ENCODE measurements at places on chromosomes 6 and 20.

DNA sequence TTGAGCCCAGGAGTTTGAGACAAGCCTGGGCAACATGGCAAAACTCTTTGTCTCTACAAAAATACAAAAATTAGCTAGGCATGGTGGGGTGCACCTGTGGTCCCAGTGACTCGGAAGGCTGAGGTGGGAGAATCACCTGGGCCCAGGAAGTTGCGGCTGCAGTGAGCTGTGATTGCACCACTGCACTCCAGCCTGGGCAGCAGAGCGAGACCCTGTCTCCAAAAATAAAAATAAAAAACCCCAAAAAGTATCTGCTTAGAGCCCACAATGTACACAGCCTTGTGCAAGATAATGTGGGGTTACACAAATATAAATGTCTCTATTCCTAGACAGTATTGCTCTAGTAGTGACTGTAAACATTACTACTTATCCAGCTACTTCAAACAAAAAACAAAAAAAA is 5.9 kb downstream of the ESF1 start:
- no peak for DNase-seq

DNA sequence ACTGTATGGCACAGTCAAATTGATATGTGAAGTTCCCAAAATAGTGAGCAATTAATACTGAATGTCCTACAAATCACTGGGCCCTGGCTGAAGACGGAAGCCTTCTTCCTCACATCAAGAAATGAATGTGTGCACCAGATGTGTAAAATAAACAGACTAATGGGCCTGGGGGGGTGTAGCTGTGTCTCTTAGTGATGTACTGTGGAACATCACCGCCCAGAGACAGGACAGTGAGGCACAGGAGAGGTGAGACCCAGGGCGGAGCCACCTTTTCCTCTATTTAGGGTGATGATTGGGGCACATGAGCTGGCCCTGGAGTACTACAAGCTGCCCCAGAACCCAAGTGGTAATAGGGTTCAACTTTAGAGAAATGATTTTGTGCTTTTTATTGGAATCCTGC is 368.5 kb upstream of the ARID1B start:
- no peak for DNase-seq

DNA sequence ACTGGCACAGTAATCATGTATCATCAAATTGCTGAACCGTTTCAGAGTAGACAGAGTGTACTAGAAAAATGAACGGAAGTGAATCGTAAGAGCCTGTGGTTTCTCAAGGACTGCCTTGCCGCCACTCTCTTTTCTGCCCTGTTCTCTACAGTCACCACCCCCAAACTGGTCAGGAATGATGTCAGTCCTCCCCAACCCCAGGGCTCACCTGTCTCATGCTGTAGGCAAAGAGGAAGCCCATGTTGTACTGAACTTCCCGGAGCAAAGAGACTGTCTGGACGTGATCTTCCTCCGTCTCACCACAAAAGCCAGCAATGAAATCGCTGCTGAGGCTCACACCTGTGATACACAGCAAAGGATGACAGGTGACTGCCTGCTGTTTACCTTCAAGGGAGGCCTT is 31.0 kb downstream of the CDK5RAP1 start:
- no peak for DNase-seq

DNA sequence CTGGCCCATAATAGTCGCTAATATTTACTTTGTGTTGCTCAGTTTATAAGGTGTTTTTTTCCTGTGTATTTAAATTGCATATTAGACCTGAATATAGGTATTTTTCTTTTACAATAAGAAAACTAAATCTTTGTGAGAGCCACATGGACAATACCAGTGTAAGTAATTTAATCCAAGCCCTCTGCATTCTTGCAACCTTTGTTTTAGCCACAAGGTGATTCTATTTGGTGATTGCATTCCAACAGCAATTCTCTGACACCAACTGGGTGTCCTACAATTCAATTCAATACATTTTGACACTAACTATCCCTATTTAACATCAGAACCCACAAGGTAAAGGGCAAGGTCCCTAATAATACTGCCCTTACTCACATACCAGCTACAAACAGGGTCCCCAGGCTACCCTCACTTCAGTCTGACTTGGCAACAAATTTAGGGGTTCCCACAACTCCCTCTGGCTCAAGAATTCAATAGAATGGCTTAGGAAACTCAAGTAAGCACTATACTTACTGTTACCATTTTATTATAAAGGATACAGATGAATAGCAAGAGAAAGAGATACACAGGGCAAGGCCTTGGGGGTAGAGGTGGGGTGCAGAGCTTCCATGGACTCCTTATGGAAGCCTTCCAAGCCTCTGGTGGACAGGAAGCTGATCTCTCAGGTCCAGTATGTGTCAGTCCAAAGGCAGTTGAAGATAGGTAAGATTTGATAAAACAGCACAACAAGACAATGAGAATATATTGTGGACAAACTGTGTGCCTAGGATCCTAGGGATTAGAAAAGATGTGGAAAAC is 169.3 kb downstream of the CD83 start:
- DNase-seq, result no peak

DNA sequence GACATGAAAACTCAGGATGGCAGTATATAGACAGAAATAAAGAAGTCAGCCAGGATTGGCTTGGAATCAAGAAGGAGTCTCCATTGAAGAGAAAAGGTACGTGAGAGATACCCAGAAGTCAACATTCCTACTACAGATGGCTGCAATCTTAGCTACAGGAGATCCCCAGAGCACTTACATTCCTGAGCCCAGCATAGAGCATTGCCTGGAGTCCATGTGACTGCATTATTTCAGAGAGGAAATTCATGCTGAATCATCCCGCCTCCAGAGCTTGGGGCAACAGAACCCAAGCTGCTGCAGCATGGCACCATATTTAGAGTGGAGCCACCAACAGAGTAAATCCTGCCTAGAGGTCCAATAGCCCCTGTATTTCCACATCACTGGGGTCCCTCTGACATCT is 125.0 kb upstream of the GRIK2 start:
- DNase-seq, result no peak

DNA sequence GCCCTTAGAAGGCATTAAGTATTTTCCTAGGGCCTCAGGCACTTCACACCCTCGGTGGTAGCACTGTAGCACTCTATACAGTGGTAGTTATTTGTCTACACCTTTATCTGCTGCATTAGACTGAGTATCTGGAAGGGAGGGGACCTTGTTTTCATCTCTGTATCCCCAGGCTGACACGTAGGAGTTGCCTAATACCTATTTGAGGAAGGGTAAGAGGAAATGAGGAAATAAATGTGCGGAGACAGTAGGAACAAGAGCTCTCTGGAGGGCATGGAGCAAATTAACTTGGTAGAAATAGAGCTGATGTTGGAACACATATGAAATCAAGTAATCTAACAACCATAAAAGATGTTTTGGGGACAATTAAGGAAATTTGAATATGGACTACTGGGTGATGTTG is 3.9 kb downstream of the CNPY3 start:
- no peak for DNase-seq

DNA sequence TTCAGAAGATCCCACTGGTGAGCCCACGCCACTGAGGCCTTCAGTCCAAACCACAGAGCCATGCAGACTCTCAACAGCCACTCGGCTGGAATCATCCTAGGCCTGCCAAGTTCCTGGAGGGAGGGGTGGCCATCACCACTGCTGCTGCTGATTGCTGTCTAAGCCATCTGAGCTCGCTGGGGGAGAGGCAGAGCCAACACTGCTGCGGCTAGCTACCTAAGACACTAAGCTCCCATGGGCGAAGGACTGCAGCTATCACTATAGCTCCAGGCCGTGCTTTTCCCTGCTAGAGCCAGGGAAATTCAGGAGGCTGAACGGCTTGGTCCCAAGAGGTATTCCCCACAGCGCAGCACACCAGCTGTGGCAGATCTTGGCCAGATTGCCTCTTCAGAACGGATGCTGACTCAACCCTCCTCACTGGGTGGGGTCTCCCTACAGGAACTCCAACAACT is 73.6 kb downstream of the TBC1D32 start:
- DNase-seq, result no peak

- DNase-seq, result no peak
Observed at GRCh38 chr6:139962654-139963347, 588.4 kb upstream of the CITED2 start.

GRCh38 chr6:104326173-104327001 is 533.3 kb downstream of the HACE1 start:
- DNase-seq, result no peak

DNA sequence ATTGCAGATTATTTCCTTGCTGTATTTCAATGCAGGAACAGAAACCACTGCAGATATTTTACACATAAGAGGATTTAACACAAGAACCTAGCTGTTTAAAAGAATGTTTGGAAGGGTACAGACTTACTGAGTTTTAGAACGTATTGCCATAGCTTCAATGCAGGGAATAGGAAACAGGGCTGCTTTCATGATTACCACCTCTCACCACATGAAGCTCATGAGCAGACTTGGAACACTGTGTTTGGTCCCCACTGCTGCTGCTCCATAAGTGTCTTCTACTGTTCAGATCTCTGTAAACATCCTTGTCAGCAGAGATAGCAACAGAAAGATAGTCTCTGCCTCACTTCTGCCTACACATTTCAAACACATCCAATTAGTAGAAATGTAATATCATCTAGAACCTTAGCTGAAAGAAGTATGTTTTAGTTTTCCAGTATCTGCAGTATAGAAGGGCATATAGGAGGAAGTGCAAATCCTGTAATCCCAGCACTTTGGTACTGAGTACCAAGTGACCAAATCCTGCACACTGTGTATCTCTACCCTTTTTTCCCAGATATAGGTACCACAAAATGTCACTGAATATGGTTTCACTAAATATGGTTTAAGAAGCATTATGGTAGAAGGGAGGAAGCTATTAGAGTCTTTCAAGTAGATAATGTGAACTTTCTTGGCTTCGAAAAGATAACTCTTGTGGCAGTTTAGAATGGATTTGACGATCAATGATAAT is 51.9 kb downstream of the STXBP5 start:
- DNase-seq, result no peak

DNA sequence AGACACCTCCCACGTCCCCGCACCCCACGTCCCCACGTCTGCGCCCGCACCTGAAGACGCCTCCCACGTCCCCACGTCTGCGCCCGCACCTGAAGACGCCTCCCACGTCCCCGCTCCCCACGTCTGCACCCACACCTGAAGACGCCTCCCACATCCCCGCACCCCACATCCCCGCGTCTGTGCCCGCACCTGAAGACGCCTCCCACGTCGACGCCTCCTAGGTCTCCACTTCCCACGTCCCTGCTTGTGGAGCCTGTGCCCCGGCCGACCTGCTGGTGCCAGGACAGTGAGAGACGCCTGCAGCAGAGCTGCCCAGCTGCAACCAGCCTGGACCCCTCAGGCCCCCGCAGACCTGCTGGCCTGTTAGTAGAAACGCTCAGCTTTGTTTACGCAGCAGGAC is 22.6 kb downstream of the ANKRD60 start:
- no peak for DNase-seq

GRCh38 chr6:2426561-2427340 is 181.3 kb upstream of the GMDS start:
- DNase-seq, result no peak

- DNase-seq, result peak; percentile 67
Observed at GRCh38 chr6:137589067-137589848, 95.1 kb upstream of the OLIG3 start.

GRCh38 chr20:23244916-23245552 is 105.6 kb upstream of the NXT1 start:
- DNase-seq, result no peak

- no peak for DNase-seq
Observed at GRCh38 chr6:74651948-74652842, 553.7 kb downstream of the COL12A1 start.

DNA sequence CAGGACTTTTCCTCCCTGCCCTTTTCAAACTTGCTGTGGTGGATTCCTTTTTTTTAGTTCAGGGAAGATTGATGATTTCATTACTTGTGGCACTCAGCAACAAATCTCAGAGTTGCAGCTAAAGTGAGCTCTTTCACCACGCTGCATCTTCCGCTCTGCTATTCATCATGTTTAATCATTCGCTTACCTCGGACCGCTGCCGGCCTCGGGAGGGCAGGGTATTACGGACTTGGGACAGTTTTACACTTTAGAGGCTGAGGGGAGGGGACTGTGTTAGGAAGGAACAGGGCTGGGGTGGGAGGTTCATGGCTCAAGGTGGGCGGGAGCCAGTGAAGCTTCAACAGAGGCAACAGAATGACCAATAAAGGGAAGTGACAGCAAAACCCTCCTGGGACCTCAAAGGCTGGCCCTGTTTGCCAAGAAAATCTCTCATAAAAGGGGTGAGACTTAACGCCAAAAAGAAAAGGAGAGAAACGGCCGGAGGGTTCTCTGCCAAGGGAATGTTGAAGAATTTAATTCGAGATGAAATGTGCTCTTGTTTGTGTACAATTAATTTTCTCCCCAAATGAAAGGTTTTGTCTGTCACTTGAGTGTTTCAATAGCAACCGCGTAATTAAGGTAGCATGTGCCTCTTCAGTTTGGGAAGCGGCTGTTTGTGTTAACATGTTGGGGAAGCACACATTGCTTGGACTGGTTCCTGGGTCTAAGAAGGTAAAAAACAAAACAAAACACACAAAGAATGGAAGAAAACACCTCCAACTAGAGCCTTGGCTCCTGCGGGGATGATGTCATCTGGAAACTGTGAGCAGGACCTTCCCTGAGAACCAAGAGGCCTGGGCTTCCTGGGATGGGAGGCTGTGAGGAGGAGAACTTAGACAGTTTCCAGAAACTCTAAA is 72.5 kb upstream of the SULF2 start:
- no peak for DNase-seq

- no peak for DNase-seq
Observed at GRCh38 chr20:461254-462198, 807 bp downstream of the TBC1D20 start.

DNA sequence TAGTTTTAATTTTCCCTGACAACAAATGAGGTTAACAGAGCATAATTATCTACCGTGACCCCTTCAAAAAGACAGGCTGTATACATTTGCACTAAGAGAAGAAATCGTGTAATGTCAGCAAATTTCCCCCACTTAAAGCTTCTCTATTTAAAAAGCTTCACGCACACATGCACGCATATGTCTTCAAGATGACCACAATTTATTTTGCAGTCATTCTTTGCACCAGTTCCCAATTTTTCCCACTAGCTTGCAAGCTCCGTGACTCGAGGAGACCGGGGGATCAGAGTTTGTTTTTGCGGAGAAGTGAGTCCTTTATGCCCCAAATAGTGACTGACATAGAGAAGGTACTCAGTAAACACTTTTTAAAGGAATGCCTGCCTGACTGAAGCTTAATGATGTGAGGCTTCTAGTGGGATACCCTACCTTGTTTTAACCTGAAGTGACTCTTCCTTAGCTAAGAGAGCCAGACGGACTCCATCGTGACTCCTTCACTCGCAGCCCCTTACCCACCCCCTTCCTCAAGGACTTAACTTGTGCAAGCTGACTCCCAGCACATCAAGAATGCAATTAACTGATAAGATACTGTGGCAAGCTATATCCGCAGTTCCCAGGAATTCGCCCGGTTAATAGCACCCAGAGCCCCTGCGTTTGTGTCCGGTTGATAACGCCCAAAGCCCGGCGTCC is 9.3 kb upstream of the NQO2 start:
- no peak for DNase-seq

Data from iPS DF 6.9 (cell line).